ENCODE measurements at places on chromosomes 7 and 10. TPM values are rescaled to one million over a fixed set of nuclear protein-coding genes. Genes with fewer than 3 reads are reported as not detected.

- DNase-seq = no peak
These were observed 34.8 kb upstream of the HNRNPH3 start for GRCh38 chr10:68296843-68297663.

DNA sequence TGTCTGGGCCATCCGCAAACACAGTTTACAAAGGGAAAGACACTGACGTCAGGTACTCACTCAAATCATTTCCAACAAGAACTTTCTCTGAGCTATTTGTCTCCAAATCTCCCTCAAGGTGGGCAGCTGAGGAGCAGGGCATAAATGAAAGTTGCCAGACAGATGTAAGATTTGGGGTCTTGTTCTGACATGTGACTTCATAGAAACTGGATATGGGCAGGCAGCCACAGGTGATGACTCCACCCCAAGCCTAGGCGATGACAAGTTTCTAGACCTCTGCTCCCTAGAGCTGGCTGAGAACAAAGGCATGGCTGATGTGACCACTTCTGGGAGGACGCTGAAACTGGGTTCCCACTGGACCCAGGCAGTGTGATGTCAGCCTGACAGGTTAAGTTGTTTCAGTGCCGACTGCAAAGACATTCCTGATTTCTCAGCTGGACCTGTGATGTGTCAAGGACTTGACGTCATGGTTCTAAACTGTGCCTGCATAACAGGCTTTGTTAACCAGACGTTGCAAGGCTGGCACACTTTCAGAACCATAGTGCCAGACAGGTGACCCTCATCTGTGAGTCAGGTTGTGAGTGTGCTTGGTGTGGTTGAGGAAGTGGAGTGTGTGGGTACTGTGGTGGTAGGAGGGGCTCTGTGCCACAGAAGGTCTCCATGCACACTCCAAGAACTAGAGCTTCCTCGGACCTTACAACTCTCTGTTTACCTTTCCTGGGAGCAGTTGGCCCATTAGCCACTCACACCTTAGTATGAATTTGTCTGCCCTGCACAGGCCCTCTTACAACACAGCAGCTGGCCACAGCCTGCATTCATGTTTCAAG lies 39.9 kb upstream of the EBF3 start:
- DNase-seq = no peak

- no peak for DNase-seq
These were observed 81.5 kb downstream of the MAD1L1 start for GRCh38 chr7:2151237-2151636.

- no peak for DNase-seq
These were observed 1.1 kb downstream of the ZDHHC4 start for GRCh38 chr7:6578114-6579084.

DNA sequence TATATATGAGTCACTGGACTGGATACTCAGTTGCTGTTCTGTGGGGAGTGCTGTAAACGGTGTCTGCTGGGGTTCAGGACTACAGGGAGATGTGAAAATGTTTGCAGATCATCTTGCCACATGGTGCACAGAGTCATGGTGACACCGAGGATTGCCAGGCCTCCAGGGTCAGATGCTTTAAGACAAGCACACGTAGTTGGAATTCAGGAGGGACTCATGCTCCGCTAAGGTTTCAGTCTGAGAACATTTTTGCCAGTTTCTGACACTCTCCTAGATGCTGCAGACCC lies 211.3 kb downstream of the CXCL12 start:
- no peak for DNase-seq

DNA sequence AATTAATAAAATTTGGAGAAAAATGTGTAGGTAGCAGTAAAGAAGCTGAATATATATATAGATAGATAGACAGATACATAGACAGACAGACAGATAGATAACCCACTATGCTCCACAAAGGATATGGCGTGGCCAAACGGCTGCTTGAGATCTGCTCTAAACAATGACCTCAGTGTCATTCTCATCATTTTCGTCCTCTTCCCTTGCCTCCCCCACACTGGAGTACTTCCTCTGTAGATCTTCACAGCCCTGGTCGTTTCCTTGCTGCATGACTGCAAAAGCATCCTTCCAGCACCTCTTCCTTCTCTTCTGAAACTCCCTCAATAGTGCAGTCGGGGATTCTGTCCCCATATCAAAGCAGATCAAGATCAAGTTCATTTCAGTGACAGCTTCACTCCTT lies 35.6 kb upstream of the ATP6V0A4 start:
- DNase-seq = no peak

DNA sequence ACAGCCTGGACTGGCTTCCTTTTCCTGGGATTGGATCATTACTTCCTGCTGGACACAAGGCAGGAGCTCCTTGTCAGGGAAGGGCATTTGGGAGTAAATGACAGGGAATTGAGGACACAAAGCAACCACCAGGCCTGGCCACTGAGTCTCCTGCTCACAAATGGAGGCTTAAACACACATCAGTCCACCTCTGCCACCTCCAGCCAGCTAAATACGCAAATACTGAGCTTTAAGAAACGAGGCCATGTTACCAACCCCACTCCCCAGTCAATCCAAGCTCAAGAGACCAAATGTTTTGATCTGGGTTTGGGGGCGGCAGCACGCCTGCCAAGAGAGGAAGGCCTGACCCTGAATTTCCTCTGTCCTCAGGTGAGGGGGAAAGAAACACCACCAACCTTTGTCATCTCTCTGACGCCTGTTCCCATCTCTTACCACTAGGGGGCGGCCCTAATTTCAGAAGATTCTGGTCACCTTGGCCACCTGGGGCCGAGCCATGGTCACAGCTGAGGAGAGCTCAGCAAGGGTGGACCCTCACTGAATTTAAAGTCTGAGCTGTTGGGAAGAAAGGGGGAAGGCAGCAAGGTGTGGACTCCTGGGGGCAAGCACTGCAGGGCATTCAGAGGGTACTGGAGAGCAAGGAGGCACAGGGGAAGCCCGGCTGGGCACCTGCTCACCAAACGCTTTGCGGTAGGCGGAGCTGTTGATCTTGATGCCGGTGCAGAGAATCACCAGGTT lies 16.5 kb downstream of the AIFM2 start:
- no peak for DNase-seq

DNA sequence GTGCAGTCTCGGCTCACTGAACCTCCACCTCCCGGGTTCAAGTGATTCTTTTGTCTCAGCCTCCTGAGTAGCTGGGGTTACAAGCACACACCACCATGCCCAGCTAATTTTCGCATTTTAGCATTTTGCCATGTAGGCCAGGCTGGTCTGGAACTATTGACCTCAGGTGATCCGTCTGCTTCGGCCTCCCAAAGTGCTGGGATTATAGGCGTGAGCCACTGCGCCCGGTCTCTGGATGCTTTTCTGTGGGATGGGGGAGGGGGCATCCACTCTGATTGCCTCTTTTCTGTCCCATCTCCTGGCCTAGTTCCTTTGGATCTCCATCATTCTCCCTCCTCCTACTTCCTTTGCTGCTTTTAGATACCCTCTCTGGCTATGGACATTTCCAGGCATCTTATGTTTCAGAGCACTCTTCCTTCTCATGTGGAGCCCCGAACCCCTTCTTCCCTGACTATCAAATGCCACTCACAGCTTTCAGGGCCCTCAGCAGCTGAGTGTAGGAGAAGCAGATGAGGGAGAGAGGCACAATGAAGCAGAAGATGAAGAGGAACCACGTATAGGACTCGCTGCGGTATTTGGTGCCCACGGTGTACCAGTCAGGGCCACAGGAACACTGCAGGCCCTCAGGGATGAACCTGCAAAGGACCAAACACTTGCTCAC lies 1.4 kb downstream of the OPN1SW start:
- DNase-seq = no peak

ANKRD2 gene
- total RNA-seq = 0.08 TPM

CTNNA3 gene
- 0.79 TPM for total RNA-seq

CPEB3 gene
- 1.3 TPM for total RNA-seq

PRR15 gene
- 16.2 TPM for total RNA-seq

TMEM213 gene
- not detected for total RNA-seq

SLIT1 gene
- total RNA-seq = 0.07 TPM

Measured in kidney epithelial cell (primary cell).